Activated naive CD8-positive, alpha-beta T cell treated with anti-CD3 and anti-CD28 coated beads, Interleukin-2, amount 50 U/mL, for 16 hours (primary cell): ENCODE measurements at places on chromosomes 6 and 20.

- no peak for DNase-seq
Observed at GRCh38 chr6:37459981-37460800, 27.2 kb downstream of the CMTR1 start.

DNA sequence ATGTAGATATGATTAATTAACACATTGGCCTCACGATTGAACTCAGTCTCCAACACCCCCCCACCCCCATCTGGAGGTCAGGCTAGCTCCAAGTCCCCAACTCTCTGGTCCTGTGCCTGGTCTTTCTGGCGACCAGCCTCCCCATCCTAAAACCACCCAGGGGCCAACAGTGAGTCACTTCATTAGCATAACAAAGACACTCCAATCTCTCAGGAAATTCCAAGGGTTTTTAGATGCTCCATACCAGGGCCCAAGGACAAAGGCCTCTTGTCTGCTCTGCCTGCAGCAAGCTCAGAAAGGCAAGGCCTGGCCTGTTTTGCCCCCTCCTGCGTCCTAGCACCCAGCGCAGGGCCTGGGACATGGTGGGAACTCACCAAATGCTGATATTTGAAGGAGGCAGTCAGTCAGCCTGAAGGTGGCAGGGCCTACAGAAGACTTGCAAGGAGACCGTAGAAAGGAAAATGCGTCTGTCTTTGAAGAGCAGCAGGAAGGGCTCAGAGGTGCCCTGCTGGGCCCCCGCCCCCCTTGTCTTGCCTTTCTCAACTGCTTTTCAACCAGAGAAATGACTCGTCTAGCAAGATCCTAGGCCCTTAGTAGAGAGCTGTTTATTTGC lies 184.7 kb downstream of the CDH4 start:
- no peak for DNase-seq

DNA sequence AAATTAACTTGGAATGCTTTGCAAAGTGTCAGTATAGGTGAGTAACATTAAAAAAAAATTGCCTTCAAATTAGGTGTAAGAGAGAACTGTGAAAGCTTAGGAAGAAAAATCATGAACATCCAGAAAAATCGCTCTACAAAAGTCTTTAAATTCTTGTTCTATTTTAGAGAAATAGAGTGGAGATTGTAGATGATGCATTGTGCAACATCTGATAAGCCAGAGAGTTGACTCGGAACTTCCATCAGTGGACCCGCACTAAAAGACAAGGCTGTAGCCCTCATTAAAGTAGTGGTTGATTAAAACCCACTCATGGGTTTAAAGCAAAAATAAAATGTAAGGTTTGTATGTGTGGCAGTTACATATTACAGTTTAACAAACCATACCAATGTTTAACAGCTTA lies 35.8 kb downstream of the MAP3K4 start:
- no peak for DNase-seq

- no peak for DNase-seq
Observed at GRCh38 chr6:145036848-145037567, 698.3 kb downstream of the EPM2A start.

DNA sequence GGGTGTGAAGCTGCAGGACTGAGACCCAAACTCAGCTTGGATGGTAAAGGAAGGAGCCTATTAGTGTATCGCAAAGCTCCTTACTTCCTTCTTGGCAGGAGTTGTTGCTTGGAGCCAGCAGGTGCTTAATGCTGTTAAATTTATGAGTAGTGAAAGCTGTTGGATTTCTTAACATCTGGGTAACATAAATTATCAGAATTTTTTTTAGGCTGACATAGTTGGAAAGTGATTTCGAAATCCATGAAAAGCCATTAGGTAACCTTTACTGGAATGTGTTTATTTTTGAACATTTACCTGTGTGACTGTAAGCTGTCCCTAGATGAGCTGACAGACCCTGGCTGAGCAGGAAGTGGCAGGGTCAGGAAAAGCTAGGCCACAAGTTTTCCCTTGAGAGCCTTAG lies 470.4 kb upstream of the SLC35B3 start:
- DNase-seq, result no peak

- no peak for DNase-seq
Observed at GRCh38 chr6:34381081-34381480, 11.4 kb downstream of the NUDT3 start.

GRCh38 chr20:20765696-20766365 lies 53.4 kb upstream of the RALGAPA2 start:
- DNase-seq, result no peak

DNA sequence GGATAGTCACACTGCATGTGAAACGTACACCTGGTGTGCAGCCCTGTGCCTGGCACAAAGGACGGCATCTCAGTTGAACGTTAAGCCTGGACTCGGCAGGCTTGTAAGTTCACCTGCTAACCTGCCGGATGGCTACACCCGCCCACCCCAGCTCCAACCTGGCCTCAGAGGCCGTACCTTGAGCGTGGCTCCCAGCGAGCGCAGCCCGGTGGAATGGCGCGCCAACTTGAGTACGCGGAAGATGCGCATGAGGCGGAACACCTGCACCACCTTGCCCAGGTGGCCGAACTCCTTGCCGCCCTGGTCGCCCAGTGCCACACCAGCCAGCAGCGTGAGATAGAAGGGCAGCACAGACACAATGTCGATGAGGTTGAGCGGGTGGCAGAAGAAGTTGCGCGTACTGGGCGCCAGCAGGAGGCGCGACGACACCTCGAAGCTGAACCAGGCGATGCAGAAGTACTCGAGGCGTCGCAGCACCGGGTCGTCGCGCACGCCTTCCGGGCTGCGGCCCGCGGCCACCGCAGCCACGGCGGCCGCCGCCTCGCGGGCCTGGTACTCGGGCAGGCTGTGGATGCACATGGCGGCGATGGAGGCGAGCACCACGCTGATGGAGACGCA lies 3.3 kb downstream of the KCNS1 start:
- DNase-seq, result no peak

- no peak for DNase-seq
Observed at GRCh38 chr20:47559141-47559540, 57.5 kb downstream of the NCOA3 start.

- no peak for DNase-seq
Observed at GRCh38 chr6:150327117-150327774, 41.6 kb upstream of the IYD start.

DNA sequence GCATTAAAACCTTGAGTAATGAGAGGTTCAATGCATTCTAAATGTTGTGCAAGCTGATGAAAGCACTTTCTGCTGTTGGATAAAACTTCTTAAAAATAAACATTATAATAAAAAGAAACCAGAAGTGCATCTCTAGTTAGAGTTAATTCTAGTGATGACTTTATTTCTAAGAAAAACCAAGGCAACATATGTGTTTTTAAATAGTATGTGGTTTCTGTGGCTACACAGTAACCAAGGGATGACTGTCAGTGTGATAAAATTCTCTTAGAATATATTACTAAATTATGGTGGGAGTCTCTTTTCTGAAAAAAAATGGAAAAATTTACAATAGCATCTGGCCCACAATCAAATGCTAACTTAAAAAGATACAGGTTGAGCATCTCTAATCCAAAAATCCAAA lies 117.0 kb downstream of the ME1 start:
- no peak for DNase-seq

- no peak for DNase-seq
Observed at GRCh38 chr6:12958052-12958706, 241.6 kb downstream of the PHACTR1 start.

- no peak for DNase-seq
Observed at GRCh38 chr6:133947302-133947900, 5.6 kb upstream of the TBPL1 start.
